ENCODE measurements at places on chromosomes 6 and 20.

GRCh38 chr6:13079096-13079723, 249.1 kb downstream of the TBC1D7 start:
- no peak for DNase-seq

- no peak for DNase-seq
Observed at GRCh38 chr6:133298801-133299200, 57.6 kb downstream of the EYA4 start.

DNA sequence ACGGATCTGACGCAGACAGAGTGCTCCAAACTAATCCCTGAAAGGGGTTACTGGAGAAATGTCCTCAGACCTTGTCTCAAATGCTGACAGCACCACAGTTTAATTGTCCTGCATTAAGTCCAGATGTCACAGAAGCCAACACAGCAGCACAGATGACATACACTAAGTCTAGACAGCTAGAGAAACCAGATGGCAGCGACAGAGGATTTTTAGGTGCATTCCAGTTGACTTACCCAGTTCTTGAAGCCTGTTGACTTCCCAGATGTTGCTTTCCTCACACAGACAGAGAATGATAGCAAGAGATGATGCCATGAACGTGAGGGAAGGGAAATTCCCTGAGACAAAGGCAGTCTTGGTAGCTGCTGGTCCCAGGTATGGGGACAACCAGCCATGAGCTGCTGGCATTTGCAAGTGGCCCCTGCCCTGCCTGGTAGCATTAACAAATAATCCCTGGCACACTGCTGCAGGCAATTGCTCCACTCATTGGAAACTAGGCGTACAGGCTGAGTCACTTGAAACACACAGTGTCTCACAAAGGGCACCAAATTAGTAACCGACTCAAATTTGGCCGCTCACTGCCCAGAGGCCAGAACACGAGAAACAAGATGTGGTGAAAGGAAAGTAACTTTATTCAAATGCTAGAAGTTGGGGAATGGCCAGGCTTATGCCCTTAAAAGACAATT, 52.2 kb downstream of the ADGB start:
- no peak for DNase-seq

DNA sequence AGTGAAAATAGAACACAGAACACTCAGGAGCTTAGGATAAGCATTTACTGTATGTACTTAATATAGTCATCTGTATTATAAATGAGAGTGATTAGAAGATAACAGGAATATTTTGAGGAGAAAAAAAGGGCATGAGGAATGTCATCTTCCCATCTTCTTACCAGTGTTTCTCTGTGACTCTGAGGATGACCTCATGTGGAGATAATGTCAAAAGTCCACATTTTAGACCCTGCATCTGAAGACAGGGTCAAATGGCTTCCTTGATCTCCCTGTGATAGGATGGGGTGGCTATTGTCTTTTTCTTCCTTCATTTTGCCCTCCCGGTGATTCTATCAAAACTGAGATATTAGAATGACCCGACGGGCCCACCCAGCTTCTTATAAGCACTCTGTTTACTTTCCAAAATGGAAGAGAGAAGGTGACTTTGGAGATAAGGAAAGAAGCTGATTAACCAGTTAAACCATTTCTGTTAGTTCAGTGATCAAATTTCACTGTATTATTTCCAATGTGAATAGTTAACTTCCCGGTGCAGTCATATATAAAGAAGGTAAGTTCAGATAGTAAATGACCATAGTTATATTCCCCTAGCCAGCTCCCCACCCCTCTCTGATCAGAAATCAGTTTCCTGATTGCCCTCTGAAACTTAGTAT, 115.7 kb upstream of the SALL4 start:
- no peak for DNase-seq

DNA sequence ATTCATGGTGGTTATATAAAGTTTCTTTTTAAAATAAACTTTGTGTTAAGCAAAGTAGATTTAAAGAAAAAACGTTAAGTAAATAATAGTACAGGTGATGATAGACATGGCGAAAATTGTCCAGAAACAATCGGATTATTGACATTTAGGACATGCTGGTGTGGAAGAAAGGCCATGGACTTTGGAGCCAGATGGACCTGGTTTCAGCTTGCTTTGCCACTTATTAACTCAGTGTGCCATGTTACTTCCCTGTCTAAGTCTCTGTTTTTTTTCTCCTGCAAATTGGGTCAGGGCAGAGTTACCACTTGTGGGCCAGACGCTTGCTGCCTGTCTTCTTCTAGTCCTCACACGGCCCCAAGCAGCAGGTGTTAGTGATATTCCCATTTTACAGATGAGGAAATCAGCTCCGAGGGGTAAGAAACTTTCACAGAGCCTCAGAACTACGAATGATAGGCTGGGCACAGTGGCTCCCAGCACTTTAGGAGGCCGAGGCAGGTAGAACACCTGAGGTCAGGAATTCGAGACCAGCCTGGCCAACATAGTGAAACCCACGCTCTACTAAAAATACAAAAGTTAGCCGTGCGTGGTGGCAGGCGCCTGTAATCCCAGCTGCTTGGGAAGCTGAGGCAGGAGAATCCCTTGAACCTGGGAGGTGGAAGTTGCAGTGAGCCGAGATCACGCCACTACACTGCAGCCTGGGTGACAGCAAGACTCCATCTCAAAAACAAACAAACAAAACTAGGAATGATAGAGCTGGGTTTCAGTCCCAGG, 12.4 kb downstream of the KIF3B start:
- no peak for DNase-seq

- no peak for DNase-seq
Observed at GRCh38 chr6:157531986-157532365, 151.0 kb downstream of the ZDHHC14 start.

GRCh38 chr6:163529605-163530004, 115.1 kb downstream of the QKI start:
- no peak for DNase-seq

DNA sequence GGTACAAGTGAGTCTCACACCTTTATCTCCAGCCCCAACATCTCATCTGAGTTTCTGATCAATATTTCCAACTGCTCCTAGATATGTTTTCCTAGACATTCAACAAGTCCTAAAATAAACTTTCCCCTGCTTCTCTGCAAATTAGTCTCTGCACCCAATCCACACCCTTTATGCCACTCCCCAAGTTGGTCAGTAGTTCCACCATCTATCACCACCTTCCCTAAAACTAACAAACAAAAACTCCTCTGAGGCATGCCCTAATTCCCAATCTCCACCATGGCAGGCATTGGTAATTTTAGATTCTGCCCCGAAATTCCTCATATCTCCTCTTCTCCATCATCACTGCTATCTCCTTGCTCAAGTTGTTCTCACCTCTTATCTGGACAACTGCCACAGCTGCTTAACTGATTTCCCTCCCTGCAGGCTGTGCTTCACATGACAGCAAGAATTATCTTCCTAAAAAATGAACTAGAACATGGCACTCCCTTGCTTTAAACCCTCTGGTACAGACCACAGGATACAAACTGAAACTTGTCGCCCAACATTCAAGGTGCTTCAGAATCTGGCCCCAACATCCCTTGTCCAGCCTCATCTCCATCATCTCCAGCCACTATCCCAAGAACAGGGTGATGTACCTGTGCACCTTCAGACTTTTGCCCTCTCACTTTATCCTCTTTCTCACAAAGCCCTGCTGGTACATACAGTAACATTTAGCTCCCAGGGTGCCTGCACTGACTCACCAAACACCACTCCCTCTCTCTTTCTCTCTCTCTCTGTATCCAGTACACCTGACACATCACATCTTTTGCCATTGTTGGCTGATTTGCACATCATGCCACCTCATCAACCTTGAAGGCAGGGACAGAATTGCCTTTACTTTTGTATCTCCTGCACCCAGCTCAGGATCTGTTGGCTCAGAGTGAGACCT, 55.5 kb downstream of the ZHX3 start:
- no peak for DNase-seq

DNA sequence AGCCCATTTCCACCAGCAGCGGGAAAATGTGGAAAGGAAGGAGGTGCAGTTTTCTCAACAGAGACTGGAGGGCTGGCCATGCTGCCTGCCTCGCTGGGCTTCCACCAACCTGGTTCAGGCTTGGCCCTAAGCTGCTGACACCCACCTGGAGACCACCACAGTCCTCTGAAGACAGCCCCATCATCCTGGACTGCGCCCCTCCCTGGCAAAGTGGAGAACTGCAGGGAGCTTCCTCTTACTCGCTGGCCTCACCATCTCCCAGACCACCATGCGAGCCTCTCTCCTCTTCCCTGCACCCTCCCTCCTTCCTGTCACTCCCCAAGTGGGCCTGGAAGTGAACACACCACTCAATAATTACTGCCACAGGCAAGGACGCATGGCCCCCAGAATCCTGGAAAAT, 71.5 kb downstream of the PSMG4 start:
- no peak for DNase-seq

DNA sequence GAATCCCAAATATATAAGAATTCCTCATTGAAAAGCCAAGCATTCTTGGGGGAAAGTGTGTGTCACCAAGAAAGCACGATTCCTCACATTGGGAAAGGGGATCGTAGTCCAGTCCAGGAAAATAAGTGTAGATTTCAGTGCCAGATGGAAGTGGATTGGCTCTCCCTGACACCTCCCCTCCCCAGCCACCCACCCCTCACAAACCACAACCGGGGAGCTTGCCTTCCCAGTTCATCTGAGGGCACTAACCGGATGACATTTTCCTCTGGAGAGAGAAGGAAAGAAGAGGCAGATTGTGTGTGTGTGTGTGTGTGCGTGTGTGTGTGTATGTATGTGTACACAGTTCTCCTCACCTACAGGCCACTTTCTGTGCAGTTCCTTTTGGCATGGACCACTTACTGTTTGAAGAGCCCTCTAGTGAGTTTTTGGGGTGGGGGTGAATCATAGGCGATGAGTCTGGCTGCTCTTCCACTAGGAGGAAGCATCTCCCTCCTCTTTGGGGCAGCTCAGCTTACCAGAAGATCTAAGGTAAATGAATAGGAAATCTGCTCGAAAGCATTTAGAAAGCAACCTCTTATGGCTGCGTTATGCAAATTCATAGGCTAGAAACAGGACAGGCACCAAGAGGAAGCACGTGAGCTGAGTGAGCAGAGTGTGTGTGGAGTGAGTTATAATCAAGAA, 20.8 kb downstream of the DAAM2 start:
- no peak for DNase-seq

DNA sequence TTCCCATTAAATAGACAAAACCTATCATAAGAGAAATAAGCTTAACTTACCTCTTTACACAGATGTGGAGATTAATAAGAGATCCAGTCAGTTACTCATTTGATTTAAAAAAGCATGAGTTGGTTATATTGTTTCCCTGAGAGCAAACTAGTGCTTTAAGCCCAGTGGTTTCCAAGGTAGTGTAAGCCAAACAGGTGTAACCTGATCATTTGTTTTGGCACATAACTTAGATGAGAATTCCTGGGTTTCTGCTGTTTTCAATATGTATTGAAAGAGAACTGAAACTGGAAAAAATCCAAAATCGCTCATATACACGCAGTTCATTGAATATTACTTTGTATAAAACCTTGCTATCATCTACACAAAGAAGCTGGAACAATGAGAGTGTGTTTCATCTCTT, 30.5 kb upstream of the SMIM8 start:
- no peak for DNase-seq

GRCh38 chr6:114785235-114786127, 442.7 kb upstream of the HS3ST5 start:
- DNase-seq = no peak

GRCh38 chr6:68126089-68126749, 508.9 kb upstream of the ADGRB3 start:
- no peak for DNase-seq

DNA sequence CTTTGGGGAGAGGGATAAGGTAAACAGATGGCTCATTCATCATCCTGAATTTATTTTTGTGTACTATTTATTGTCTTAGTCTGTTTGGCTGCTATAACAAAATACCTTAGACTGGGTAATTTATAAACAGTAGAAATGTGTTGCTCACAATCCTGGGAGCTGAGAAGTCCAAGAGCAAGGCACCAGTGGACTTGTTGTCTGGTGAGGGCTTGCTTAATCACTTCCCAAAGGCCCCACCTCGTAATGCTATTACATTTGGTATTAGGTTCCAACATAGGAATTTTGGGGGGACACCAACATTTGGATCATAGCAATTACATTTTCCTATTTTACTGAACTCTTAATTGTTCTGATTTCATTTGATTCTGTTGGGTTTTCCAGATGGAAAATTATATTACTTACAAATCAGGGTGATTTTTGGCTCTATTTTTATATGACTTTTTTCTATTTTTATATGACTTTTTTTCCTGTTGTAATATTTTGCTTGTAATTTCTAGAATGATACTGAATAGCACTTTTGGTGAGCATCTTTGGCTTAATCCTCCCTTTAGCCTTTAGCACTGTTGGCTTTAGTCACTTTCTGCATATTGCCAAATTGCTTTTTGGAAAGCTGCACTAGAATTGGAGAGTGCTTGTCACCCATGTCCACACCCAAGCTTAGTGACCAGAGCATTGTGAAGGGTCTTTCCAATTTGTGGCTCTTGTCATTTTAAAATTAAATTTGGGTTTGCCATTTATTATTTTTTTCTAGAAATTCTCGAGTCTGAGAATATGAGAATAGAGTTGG, 43.7 kb upstream of the TULP4 start:
- DNase-seq = no peak

DNA sequence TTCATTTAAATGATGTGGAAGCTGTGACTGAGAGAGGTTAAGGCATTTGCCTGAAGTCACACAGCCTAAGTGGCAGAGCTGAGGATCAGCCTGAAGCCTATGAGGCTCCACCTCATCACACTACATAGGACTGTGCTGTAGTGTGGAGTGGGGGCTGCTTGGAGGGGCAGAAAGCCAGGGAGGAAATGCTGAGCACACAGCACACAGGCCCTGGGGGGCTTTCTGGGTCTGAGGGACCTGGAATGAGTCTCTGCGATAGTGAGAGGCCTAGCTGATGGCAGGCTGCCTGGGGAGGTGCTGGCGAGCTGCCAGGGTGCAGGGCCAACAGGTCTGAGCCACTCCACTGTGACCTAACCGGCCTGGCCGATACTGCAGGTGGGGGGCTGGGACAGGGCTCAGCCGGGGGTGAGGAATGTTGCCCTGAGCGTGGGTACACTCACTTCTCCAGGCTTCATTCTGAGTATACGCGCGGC, 2.2 kb upstream of the ARHGAP40 start:
- DNase-seq = no peak

- no peak for DNase-seq
Observed at GRCh38 chr20:48875233-48875913, 46.1 kb upstream of the ARFGEF2 start.

All from HAP-1 (cell line).